MV-4-11 (cell line): ENCODE measurements at places on chromosomes 11 and 22.

DNA sequence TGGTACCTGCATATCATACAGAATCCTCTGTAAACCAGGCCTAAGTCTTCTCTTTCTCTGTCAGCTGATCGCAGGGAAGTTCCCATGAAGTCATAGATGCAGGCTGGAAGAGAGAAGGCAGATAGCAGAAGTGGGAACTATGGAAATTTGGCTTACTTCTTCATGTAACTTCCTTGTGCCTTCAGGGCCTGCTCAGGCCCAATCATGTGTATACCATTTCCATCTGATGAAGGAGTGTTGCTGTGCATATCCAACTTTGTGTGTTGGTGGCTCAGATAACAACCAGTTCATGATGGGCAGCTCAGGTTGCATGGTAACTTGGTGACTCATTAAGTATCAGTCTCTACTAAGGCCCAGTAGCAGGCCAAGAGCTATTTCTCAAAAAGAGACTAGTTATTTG lies 53.1 kb upstream of the CEP295 start:
- DNase-seq: peak; percentile 76

DNA sequence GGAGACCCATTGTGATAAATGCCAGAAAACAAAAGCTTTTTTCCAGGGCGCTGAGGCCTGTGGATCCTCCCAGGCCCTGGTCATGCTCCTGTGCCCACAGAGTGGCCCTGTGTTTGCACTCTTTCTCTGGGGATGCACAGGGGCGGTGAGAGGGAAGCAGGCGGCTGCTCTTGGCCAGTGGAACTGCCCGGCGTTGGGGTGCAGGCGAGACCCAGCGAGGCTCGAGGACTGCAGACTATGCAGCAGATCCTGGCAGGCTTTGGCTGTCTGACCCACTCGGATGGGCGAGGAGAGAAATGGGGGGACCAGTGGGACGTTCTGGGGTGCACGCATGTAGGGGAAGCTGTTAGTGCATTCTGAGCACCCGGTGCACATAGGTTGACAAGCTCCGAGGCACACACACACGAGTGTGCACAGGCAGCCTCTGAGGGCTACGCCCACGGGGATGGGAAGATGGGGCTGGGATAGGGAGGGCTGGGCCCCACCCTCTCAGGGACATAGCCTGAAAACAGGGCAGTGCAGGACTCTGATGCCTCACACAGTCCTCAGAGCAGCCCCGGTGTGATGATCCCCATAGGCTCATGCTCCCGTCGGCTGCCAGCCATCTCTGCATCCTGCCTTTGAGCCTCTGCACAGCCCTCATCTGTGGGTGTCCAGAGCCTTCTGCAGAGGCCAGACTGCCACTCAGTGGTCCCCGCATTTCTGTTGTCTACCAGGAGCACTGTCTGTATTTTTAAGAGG lies 1233.5 kb downstream of the BRD1 start:
- no peak for DNase-seq

GRCh38 chr11:71548120-71548519 lies at the start of gene KRTAP5-9:
Gene KRTAP5-9 (plus strand): TSS chr11:71548420. CDS start chr11:71548658, 238 bp downstream.
- DNase-seq: no peak

- DNase-seq: peak; percentile 80
Measured at GRCh38 chr22:45553351-45554039, 50.8 kb downstream of the FBLN1 start.

GRCh38 chr11:126257144-126257543 lies 11.6 kb downstream of the SRPRA start:
- no peak for DNase-seq

DNA sequence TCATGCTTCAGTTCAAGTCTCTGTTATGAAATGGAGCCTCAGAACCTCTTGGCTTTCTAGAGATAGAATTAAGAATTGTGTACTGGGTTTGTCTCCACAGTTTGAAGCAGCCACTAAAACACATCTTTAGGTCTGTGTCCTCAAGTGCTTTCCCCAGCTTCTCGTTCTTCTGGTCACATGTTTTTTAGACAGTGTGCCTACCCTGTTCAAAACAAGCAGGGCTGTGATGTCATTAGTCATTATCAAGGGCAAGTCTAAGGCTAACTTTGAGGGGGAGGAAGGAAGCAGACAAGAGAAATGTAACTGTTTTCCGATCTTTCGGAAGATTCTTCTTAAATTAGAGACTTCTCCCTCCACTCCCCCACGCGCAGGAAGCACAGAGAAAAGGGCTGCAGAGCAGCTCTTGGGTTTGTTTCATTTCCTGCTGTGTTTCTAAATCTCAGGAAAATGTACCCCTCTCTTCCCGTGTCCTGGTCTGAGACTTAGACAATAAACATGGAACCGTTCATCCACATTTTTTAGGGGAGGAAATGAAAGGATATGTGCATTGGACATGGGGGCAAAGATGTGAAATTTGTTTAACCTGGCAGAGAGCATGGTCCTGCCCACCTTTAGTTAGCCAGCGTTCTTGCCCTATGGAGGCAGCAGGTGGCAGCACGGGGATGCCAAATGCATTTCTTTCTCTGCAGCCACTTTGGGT lies 3.1 kb downstream of the AKIP1 start:
- peak; percentile 77 for DNase-seq

- DNase-seq: peak; percentile 31
Measured at GRCh38 chr11:58493676-58494075, 14.2 kb downstream of the OR5B21 start.

DNA sequence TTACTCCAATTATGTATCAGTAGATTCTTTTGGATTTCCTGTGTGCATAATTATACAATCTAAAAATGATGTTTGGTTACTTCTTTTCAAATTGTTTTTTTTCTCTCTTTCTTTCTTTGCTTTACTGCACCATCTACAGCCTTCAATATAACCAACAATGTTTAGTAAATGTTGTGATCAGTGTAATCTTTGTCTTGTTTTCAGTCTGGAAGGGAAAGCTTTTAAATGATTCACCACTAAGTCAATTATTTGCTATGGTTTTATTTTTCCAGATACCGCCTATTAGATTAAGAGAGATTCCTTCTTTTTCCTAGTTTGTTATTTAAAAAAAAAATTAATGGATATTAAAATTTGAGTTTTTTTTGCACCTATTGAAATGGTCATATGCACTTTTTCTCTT lies 29.8 kb upstream of the ABTB2 start:
- no peak for DNase-seq

DNA sequence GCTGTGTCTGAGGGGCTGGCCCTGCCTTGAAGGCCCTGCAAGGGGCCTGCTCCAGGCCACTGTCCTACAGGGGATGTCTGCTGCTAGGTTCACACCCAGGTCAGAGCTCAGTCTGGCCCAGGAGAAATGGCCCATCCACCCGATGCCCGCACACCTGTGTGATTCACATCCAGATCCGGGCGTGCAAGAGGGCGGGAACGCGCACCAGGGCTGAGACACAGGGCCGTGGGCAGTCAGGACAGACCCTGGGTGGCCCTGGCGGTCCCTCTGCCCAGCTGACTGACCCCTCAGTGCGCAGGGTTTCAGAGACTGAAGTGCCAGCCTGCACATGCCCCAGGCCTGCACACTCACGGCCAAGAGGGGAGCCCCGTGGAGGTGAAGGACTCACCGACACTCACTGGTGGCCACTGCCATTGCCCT lies 7.4 kb downstream of the TOLLIP start:
- no peak for DNase-seq
